ENCODE measurements at places on chromosomes 6 and 20.

DNA sequence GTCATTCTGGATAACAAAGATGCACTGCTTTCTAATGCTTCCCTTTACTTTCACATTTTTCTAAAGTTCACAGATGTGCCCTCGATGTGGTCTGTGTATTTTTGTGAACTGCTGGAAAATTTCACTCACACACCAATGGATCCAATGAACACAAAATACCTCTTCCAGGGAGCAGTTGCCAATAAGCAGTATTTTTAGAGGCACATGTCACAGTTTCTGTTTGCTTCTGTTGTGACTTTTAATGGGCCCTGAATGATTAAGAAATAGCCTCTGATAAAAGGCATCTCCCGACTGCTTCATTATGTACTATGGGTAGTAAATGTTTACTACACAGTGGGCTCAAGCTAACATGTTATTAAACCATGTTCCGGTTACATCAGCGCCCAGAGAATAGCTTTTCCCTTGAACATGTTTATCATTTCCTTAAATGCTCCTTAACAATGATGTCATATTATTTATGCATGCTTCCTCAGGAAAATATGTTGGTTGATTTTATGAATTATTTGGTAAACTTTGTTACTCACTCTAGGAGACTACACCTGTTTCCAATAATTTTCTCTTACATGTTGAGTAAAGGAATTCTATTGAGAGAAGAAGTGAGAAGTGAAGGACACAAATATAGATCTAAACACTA lies 188.0 kb downstream of the KCNQ5 start:
- DNase-seq: peak; percentile 10

DNA sequence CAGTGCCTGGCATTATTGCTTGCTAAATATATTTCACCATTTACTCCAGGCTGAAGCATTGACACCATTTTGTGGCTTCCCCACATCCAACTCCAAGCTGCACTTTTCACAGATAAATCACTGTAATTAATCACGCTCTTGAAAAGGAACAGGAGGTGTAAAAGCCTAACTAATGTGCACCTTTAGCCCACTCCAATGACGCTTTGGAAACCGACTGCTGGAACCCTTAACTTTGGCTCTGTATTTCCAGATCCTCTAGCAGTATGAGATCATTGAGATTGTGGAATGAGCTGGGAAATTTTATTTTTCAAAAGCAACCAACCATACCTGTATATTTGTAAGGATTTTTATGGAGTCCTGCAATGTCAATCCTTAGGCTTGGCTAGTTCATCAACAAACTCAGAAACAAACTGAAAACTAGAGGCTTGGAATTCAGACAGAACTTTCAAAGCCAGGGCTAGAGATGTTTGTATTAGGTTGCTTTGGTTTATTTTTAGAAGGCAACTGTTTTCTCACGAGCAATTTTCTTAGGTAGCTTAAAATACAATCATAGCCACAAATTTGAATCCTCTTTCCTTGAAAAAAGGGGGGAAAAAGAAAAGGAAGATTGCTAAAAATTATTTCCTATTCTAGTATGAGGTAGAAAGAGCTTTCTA lies 52.8 kb upstream of the UTRN start:
- no peak for DNase-seq

DNA sequence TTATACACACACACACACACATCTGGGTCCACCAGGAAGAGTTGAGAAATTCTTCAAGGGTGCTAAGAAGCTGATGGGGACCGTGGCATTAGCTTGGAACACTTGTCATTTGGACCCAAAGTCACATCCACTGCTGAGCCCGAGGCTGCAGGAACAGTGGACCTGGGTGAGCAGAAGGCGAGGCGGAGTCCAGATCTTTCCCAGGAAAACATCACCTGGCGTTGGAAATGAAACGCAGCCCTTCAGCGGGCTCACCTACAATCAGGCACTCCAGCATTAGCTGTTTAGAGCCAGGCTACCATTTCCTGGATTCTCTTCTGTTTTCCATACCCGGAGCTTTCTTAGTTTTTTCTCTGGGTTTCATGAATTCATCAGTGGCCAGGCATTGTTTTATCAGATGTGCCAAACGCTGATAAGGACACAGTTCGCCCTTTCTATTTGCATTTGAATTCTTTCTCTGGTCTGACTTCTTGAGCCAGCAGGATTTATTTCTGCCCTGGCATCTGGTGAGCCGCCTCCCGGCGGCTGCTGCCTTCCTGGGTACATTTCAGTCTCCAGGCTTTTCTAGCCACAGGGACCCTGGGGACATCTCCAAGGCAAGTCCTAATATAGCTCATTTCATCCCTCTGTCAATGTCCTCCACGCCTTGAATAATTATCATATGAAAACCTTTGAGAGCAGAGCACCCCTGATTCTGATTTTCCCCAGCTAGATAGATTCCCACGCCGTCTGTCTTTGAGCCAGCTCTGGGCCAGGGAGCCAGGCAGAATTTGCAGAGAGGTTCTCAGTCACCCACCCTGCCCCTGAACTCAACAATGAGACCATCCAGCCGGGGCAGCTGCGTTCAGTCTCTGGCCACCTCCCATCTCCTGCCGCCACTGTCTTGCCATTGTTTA lies 170.9 kb downstream of the TTLL2 start:
- DNase-seq: no peak

DNA sequence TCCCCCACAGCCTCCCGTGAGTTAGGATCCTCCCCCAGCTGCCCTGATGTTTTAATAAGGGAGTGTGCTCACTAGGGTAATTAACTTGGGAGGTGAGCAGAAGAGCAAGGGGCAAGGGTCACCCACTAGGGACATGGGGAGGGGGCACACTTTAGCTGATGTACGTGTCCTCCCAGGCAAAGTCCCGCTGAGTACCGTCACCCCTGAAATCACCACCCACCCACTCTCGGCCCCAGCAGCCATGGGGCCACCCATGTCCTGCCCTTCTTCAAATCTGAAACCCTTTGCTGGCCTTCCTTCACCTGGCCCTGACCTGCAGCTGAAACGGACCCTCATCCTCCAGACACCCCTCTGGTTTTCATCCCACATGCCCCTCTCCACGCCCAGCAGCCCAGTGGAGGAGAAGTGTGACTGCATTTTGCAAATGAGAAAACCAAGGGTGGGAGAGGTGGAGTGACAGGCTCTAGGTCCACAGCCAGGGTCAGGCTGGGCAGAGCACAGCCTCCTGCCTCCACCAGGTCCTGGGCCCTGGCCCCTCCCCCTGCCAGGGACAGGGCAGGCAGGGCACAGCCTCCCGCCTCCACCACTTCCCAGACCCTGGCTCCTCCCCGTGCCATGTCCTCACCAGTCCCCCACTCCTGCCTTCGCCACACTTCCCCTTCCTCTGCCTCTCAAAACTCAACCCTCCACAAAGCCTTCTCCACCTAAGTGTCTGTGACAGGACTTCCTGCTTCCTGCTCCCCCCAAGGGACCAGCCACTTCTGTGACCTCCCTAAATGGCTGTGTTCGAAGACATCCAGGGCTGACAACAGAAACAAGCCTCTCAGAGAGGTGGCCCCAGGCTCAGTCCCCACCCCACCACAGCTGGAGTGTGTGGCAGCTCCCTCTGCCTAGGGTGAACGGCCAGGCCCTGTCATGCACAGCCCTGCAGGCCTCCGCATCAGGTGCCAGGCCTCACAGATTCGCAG lies 15.1 kb downstream of the ACSS1 start:
- no peak for DNase-seq

- DNase-seq: no peak
Observed at GRCh38 chr6:166460473-166461437, 78.0 kb upstream of the MPC1 start.

- peak; percentile 62 for DNase-seq
Observed at GRCh38 chr6:144582939-144583613, 297.9 kb downstream of the UTRN start.

DNA sequence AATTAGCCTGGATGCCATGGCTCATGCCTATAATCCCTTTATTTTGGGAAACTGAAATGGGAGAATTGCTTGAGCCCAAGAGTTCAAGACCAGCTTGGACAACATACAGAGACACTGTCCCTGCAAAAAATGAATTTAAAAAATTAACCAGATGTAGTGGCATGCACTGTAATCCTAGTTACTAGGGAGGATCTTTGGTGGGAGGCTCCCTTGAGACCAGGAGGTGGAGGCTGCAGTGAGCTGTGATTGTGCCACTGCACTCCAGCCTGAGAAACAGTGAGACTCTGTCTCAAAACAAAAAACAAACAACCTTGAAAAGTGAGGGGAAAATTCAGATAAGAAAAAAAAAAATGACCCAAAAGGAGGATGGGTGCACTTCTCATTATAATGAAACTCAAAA lies 23.4 kb downstream of the CAP2 start:
- DNase-seq: no peak

DNA sequence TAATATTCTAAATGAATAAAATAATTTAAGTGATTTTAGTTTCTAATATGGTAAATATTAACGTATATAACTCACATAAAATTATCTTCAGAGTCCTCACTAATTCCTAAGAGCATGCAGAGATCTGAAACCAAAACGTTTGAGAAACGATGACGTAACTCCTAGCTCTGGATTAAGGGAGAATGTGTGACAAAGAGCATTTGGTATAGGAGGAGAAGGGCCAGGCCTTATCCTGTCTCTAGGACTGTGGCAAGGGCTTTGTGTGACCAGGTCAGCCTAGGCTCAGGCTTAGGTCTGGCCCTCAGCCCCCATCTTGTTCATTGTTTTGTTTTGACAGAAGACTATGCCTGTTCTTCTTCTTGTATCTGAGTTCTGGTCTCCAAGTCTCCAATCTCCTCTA lies 19.2 kb upstream of the POLR1H start:
- no peak for DNase-seq

- no peak for DNase-seq
Observed at GRCh38 chr6:20104696-20105095, 107.6 kb downstream of the MBOAT1 start.

DNA sequence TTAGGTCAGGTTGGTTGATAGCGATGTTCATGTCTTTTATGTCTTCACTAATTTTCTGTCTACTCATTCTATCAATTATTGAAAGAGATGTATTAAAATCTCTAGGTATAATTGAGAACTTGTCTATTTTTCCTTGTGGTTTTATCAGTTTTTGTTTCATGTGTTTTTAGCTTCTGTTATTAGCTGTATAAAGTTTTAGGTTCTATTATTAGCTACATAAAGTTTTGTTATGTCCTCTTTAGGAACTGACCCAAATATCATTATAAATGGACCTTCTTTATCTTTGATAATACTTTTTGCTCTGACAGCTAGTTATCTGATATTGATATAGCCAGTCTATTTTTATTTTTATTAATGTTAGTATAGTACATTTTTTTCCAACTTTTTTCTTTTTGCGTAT lies 92.4 kb upstream of the TMEM170B start:
- DNase-seq: no peak

DNA sequence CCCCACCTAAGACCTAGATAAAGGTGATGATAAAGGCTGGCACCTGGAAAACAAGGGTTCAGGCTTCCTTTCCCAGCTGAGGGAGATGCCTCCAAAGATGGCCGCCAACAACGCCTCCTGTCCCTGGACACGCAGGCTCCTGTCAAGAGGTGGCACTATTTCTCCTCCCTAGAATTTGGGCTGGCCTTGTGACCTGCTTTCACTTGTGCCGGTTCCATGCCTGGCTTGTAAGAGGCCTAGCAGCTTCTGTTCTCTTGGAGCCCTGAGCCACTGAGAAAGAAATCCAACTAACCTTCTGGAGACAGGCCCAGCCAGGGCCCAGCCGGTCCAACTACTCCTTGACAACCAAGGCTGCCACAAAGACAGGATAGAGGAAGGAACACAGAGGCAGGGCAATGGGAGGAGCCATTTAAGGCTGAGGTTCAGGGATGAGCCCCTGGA lies 60.2 kb upstream of the RALY start:
- peak; percentile 31 for DNase-seq

DNA sequence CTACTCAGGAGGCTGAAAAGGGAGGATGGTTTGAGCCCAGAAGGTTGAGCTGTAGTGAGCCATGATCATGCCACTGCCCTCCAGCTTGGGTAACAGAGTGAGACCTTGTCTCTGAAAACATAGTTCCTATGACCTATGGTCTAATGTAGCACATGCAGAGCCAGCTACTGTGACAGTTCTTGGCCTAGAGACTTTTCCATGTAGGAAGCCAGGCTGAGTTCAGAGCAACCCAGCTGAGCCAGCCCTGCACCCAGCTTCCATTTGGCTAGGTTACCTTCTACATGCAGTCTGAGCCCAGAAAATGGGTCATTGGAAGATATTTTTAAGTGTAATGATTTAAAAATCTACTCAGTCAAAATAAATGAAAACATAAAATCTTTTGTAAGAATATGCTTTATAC lies 92.8 kb downstream of the FNDC1 start:
- DNase-seq: no peak

GRCh38 chr6:145187491-145188206 lies 547.7 kb downstream of the EPM2A start:
- DNase-seq: no peak

DNA sequence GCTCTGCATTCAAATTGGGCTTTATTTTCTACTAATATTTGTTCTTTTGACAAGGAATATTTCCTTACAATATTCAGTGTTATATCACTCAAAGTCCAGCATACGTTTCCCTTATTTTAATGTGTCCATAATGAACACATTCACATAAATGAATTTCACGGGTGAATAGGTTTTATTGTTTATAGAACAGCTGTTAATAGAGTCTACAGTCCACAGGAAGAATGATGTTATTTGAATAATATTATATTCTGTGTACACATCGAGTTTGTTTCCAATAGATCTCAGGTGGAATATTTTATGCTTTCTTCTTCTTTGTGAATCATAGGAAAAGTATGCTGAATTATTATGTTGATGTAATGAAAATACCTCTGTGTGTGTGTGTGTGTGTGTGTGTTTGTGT lies 582.4 kb downstream of the CDH26 start:
- no peak for DNase-seq

DNA sequence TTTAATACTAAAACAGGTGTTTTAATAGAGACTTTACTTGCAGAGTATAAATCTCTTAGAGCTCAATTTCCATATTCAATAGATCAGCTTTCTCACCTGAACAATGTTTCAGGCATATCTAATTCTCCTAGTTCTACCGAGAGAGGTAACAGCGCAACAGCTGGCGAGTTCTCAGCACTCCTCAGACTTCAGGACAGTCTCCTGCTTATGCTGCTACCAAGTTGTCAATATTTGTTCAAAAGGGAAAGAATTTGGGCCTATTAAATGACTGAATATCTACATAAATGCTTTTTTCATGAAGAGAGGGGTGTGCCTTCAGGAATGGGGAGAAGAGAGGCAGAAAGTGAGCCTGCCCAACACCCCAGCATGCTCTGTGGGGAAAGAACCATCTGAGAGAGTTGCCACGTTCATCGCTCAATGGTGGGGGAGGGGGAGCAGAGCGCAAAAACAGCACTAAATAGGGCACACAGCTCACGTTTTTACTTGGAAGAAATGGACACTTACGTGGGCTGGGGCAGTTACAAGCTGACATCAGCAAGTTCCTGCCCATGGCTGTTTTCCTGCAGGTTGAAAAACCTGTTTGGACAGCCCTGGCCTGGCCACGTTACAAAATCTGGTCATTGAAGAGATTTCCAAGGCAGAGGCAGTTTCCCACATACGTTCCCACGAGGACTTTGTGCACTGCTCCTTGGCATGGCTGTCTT lies 38.0 kb downstream of the EZR start:
- DNase-seq: no peak

DNA sequence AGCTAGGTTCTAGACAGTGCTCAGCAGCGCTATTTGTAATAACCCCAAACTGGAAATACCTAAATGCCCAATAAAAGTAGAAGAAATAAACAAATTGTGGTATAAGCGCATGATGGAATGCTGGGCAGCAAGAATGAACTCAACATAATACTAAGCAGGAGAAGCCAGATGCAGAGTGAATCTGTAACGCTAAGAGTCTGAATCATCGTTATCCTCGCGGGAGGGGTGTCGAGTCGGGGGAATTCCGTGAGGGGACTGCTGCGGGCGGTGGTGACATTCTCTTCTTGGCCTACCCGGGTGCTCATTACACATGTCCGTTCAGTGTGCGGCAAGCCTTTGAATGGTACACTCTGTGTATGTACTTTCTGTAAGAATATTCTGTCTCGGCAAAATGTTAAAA lies 83.7 kb downstream of the SULF2 start:
- no peak for DNase-seq
